ENCODE measurements at places on chromosomes 1 and 21.

- no peak for DNase-seq
These were observed 235.4 kb downstream of the PBX1 start for GRCh38 chr1:164794356-164794755.

- DNase-seq = no peak
These were observed 3.0 kb downstream of the HLX start for GRCh38 chr1:220882061-220882891.

GRCh38 chr1:19824541-19824940, 9.5 kb upstream of the RNF186 start:
- DNase-seq = no peak

GRCh38 chr1:115764541-115764940, 4.0 kb downstream of the CASQ2 start:
- DNase-seq = no peak

DNA sequence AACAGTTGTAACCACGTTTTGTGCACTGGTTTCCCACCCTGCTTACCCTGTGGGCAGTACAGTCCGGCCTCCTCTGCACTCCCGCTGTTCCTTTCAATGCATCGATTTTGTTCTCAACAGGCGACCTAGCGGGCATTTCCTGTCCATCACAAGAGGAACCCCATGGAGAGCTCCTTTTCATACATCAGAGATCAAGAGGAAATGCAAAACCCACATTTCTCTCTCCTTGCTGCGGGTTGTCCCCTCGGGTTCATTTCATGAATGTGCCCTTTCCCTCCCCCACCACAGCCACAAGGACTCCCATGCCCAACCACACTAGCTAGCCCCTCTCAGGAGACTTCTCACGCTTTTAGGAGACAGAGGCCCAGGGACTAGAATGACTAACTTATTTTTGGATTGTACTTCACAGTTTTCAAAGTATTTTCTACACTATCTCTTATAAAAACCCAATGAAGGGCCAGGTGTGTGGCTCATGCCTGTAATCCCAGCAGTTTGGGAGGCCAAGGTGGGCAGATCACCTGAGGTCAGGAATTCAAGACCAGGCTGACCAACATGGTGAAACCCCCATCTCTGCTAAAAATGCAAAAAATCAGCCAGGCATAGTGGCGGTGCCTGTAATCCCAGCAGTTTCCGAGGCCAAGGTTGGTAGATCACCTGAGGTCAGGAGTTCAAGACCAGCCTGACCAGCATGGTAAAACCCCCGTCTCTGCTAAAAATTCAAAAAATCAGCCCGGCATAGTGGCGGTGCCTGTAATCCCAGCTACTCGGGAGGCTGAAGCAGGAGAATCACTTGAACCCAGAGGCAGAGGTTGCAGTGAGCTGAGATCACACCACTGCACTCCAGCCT, 18.4 kb downstream of the ATP1A4 start:
- no peak for DNase-seq

GRCh38 chr1:193504920-193505319, 318.5 kb upstream of the B3GALT2 start:
- DNase-seq = no peak

GRCh38 chr1:201229771-201230635, 39.4 kb downstream of the IGFN1 start:
- DNase-seq = no peak

DNA sequence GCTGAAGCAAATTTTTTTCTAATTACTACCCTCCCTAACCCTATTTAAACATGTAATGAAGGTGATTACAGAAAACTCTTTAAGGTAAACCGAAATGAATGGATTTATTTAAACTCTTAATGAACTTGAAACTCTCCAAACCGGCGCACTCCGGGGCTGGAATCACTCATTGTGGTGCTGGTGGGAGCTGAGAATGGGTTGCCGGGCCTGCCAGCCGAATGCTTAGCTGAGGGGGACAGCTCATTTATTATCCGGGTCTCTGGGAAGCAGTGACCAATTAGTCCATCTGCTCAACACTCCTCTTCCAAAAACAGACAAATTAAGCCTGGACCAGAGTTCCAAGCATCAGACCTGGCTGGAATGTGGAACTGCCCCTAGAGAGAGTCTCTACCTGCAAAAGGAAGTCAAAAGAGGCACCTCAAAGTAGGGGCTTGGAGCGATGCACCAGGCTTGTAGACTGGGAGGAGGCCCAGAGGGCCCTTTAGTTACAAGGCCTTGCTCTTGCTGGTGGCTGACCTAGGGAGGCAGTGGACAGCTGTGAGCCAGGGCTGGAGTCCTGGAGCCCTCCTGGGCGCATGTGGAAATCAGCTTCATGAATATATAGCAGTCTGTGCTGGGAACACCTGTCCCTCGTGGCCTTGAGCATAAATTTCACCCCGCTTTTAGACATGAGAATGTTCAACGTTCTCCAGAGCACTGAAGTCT, 320.7 kb downstream of the AJAP1 start:
- no peak for DNase-seq

DNA sequence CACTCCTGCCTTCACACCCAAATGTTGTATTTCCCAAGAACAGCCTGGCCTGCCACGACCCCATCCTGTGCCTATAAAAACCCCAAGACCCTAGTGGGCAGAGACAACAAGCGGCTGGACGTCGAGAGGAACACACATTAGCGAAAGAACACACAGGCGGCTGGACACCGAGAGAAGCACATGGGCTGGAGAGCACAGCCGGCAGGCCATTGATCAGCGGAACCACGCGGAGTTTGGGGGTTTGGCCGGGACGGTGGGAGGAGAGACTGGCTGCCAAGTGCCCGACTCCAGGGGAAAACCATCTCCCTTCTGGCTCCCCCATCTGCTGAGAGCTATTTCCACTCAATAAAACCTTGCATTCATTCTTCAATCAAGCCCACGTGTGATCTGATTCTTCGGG, 10.4 kb upstream of the DESI2 start:
- no peak for DNase-seq

DNA sequence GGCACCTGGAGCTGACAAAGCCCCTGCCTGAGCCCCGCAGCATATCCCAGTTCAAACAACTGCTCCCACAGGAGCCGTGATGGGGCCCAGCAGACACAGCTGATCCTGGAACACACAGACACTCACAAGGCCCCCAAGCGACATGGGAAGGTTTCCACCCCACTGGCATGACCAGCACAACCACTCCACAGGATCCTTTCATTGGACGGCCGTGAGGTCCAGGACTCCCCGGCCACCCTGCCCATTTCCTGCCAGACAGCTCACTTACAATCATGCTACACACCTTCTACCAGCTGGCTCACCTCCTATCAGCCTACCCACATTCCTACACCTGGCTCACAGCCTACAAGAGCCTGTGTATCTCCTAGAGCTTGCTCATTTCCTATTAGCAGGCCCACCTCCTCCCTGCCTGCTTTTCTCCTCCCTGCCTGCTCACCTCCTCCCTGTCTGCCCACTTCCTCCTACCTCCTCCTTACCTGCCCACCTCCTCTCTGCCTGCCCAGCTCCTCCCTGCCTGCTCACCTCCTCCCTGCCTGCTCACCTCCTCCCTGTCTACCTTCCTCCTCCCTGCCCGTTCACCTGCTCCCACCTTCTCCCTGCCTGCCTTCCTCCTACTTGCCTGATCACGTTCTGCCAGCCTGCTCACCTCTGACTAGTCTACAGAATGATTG, 73.9 kb downstream of the MATN1 start:
- no peak for DNase-seq

GRCh38 chr1:11523261-11523660, 44.3 kb downstream of the DISP3 start:
- DNase-seq = no peak

DNA sequence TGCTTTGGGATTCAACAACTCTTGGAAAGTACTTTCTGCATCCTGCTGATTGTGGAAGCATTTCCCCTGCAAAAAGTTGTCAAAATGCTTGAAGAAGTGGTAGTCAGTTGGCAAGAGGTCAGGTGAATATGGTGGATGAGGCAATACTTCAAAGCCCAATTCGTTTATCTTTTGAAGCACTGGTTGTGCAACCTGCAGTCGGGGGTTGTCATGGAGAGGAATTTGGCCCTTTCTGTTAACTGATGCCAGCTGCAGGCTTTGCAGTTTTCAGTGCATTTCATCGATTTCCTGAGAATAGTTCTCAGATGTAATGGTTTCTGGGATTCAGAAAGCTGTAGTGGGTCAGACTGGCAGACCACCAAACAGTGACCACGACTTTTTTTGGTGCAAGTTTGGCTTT, 47.6 kb upstream of the GJA5 start:
- DNase-seq = no peak

DNA sequence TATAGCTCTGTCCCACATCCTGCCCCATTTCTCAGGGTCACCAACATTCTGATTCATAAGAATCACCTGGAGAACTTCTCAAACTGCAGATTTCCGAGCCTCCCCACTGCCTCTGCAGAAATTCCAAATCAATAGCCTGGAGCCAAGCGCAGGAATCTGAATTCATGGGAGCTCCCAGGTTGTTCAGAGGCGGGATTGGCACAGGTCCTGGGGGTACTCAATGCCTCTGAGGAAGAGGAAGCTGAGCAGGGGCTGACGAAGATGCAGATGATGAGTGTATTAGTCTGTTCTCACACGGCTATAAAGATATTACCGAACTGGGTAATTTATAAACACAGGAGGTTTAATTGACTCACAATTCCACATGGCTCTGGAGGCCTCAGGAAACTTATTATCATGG, 455.5 kb downstream of the MATN1 start:
- no peak for DNase-seq

GRCh38 chr1:204493145-204493983, 1.2 kb downstream of the PIK3C2B start:
- no peak for DNase-seq

DNA sequence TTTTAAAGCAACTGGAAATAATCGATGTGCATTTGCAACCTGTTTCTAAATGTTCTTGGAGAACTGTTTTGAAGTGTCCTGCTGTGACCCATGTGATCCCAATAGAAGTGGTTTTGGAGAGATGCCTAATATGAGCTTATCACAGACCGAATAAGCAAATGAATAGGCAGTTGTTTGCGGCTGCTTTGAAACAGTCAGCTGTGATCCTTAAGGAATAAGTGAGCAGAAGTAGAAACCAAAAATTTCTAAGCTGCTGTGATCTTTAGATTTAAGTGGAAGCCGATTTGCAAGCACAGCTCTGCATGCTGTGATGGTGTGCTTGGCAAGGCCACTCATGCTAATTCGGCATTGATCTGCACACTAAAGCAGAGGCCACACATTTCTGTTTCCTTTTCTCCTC, 329.5 kb upstream of the DUSP10 start:
- DNase-seq = no peak

- DNase-seq = no peak
These were observed 20.7 kb upstream of the PADI4 start for GRCh38 chr1:17287130-17287776.

DNA sequence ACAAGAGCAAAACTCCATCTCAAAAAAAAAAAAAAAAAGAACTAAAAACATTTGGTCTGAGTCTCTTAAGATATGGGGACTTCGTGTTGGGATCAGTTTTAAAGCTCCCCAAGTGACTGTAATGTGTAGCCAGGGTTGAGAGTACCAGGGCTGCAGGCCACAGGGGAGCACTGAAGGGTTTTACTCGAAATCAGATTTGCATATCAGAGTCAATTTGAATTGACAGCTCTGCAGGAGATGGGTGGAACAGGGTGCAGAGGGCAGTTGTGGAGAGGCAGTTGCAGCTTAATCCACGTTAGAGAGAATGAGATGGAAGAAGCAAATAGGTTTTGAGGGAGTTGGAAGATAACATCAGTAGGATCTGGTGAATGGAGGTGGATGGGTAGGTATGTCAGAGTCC, 20.6 kb upstream of the ELOA start:
- DNase-seq = no peak

DNA sequence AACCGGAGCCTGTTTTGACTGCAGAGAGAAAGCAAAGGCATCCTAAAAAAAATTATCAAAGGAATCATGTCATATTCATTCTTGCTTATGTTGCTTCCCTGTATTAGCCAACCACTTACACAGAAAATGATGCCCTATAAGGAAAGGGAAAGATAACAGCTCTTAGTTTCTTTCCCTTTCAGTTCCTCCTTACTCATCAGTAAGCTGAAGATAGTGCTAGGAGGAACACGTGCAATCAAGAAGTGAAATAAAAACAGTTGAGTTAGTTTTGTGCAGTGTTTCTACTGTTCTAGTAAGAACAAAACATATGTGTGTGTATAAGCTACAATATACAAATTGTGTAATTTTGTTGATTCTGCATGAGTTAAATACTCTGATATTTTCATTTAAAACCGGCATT, 45.3 kb upstream of the MTF2 start:
- DNase-seq = no peak

DNA sequence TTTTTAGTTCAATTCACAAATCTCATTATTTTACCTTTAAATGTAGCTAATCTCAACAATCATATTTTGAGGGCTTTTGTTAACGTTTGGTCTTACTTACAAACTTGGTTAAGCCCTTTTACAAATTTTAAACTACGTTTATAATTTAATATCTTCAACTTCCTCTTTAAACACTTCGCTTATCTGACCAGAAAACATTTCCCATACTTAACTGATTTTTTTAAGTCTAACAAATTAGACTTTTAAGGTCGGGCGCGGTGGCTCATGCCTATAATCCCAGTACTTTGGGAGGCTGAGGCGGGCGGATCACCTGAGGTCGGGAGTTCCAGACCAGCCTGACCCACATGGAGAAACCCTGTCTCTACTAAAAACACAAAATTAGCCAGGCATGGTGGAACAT, 300.9 kb downstream of the LMX1A start:
- DNase-seq = no peak

DNA sequence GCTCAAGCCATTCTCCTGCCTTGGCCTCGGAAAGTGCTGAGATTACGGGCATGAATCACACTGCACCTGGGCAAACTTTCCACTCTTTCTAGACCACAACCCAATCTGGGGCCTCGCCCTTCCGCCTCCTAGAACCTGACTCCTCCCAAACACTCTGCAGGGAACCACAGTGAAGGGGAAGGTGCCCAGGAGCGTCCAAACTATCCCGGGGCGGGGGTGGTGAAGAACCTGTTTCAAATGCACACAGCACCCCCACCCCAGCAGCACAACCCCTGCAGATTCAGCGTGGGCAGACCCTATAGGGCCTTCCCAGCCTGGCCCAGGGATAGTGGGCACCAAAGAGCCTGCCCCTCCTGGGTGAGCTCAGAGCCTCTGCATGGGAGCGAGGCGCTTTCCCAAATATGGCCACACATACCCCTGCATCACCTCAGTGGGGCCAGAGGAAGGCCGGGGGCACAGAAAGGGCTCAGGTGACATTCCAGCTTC, 86.9 kb downstream of the STUM start:
- no peak for DNase-seq

DNA sequence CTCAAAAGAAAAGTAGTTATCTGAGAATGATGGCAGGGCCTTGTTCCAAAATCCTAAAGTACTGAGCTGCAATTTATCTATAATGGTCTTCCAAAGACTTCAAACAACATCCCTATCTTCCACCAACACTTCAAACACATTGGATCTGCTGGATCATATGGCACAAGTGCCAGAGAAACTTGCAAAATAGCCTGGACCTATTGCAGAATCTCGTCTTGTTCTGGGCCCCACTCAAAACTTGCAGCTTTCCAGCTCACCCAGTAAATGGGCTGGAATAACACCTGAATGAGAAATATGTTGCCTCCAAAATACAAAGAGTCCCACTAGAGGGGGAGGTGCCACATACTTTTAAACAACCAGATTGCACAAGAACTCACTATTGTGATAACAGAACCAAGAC, 44.0 kb upstream of the PKN2 start:
- DNase-seq = no peak

GRCh38 chr1:82225421-82226185, 424.9 kb downstream of the ADGRL2 start:
- no peak for DNase-seq

GRCh38 chr1:232939748-232940147, 10.7 kb upstream of the NTPCR start:
- DNase-seq = no peak

- no peak for DNase-seq
These were observed 112.6 kb downstream of the SEC16B start for GRCh38 chr1:177857285-177857684.
